Breast epithelium (tissue), 4 donors: ENCODE measurements at places on chromosomes 3 and 15.

- no peak for DNase-seq
These were observed 142.2 kb downstream of the FOXP1 start for GRCh38 chr3:71441217-71441924.

- no peak for DNase-seq
These were observed 142.7 kb downstream of the MEGF11 start for GRCh38 chr15:66110864-66111263.

GRCh38 chr3:192919901-192920300, 2.2 kb upstream of the MB21D2 start:
- DNase-seq = no peak

DNA sequence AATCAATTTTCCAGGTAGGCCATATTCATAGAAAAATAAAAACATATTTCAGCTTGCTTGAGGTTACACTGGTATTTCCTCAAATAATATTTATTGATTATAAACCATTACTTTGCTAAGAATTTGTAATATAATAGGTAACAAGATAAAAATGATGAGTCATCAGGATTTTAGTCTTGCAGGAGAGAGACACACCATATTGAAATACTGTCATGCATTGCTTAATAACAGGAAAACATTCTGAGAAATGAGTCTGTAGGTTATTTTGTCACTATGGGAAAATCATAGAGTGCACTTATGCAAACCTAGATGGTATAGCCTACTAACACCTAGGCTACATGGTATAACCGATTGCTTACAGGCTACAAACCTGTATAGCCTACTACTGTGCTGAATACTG, 990.5 kb downstream of the OTOL1 start:
- no peak for DNase-seq

- DNase-seq = no peak
These were observed 420.4 kb upstream of the PROK2 start for GRCh38 chr3:72205297-72205826.

- DNase-seq = no peak
These were observed 43.9 kb downstream of the SRGAP3 start for GRCh38 chr3:9205345-9206143.
